ENCODE measurements at places on chromosomes 4 and X.
A peak's percentile ranks its signal among the peaks of the same experiment; 100 is the strongest.

DNA sequence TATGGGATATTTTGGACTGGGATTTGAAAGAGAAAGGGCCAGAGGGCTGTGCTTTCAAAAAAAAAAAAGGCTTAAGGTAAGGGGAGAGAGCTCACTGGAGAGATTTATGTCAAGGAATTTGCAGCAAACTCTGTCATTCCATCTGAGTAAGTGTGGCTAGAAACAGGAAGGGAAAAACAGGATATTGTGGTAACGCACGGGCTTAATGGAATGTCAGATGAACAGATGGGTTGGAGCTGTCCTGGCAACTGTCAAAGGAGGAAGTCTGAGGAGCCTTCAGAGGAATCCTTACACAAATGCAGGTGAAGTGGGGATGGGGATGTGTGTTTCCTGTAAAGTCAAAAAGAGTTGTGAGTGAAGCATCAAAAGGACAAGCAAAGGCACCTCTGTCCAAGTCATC lies 15.1 kb upstream of the NKX3-2 start:
- no peak for DNase-seq

- DNase-seq = no peak
Observed at GRCh38 chr4:154466336-154466735, 25.3 kb downstream of the DCHS2 start.

GRCh38 chr4:13986548-13986947 lies 359.0 kb upstream of the BOD1L1 start:
- no peak for DNase-seq

DNA sequence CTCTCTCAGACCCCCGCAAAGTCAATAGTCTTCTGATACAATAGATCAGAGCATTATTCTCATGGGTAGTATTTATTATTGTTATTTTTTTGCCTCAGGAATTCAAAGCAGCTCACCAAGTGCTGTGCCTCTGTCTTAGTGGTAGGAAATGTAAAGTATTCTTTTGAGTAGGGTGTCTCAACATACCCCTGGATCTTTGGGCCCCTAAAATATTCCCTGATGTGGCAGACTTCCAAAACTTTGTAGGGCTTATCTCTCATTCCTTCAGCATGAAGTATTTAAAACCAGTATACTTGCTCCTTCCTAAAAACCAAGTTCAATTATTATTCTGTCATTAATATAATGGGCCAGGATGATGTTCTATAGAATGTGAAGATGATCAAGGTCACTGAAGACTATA lies 115.3 kb upstream of the ZNF827 start:
- no peak for DNase-seq

GRCh38 chr4:149768477-149768876 lies 47.2 kb downstream of the IQCM start:
- DNase-seq = no peak

GRCh38 chr4:40500781-40501180 lies 128.9 kb downstream of the RBM47 start:
- no peak for DNase-seq

DNA sequence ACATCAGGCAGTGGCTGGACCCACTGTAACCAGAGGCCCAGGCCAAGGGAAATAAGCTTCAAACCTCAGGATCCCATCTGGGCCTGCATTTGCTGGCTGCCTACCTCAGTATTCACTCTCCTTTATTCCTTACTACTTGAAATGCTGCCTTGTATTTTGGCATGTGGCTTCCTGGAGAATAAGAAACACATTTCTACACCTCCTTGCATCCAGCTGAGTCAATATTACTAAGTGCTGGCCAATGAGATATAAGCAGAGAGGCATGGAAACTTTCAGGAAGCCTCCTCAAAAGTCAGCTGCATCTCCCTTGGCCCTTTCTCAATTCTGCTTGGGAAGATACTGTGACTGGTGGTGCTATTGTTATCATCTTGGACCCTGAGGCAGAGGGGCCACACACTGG lies 59.8 kb upstream of the RELL1 start:
- no peak for DNase-seq

DNA sequence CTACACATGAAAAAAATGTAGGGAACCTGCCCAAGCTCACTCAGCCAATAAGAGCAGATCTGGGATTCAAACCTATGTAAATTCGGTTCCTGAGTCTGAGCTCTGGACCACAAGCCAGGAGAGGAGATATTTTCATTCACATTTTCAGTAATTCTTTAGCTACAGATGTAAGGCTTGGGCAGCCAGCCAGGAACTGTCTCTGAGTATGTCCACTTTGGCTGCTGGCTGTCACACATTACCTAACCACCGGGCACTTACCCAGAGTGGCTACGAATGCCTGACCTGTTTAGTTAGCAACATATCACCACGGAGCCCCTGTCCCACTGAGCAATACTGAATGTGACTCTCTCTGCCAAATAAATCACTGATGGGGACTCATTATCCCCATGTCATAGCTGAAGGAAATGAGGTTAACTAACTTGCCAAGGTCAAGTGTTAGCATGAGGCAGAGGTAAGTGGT lies 15.3 kb downstream of the USP46 start:
- peak; percentile 53 for DNase-seq

- DNase-seq = no peak
Observed at GRCh38 chrX:12919051-12919450, 12.6 kb downstream of the TLR8 start.

GRCh38 chr4:55547918-55548317 lies 1.2 kb upstream of the CLOCK start:
- no peak for DNase-seq

DNA sequence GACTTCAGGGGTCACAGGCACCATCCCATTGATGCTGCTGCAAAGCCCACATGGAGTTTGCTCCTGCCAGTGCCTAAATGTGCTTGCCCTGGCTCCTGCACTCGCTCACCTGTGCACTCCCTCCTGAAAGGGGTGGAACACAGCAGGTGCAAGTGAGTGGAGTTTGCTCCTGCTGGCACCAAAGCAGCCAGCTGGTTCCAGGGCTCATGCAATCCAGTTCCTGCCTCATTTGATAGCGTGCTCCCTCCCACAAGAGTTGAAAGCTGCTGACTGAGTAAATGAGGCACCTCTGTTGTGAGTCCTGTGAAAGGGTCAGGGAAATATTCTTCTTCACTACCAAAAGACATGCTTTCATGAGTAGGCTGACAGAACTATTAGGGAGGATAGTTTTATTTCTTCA lies 30.5 kb downstream of the CXCL8 start:
- no peak for DNase-seq
